Left lung (tissue), 14 donors: ENCODE measurements at places on chromosomes 1 and 21.
A peak's percentile ranks its signal among the peaks of the same experiment; 100 is the strongest.

DNA sequence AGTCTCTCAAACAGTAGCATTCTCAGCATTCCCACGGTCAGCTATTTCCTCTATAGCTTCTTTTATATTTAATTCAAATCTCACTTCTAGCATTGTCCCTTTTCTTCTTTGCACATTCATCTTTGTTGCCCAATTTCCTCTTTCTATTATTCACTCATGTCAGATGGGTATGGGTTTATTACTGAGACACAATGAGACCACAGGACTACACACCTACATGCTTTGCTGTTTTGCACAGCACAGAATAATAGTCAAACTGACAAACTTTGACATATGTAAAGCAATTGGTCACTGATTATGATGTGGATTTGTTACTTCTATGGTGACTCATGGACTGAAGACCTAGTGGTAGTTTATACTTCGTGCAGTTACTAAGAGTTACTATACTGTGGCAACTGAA, 5.8 kb upstream of the CD1C start:
- DNase-seq, result no peak

GRCh38 chr21:28704746-28705145, 287.9 kb downstream of the LTN1 start:
- DNase-seq, result no peak

- DNase-seq, result no peak
These were observed 5.4 kb downstream of the TNN start for GRCh38 chr1:175073061-175073460.

DNA sequence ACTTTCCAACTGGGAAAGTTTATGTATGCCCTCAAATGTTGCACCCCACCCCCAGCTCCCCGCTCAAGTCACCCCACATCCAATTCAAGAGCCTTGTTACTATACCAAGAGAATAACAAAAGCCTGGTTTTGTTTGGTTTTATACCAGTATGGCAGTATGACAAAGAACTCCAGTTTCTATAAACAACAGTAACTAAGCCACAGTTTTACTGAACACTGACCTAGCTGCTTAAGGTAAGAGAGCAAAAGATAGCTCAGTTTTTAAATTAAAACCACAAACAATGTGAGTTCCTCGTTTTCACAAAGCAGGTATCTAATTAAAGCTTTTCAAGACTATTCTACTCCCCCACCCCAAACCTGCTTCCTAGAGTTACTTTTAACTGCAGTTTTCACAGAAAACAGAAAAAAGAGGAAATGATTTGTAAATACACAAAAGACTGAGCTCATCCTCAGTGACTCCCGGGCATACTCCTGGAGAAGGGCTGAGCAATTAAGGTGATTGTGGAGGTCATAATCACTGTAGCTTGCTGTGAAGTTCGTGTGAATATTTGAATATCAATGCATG, 59.3 kb upstream of the LHX8 start:
- DNase-seq, result no peak

DNA sequence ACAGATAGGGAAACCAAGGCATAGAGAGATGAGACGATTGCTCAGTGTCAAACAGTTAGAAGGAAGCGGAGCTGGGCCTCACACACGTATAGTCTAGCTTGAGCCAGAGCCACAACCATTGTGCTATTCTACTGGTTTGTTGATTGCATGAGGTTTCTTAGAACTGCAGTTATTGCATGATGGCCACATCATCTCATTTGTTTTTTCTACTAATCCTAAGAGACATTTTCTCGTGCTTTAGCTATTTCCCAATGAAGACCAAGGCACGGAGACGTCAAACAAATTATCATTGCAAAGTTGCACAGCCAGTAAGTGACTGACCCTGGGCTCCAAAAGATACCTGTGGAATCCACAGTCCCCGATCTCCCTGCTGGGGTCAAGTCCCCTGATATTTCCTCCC, 25.1 kb upstream of the ZNF362 start:
- no peak for DNase-seq

DNA sequence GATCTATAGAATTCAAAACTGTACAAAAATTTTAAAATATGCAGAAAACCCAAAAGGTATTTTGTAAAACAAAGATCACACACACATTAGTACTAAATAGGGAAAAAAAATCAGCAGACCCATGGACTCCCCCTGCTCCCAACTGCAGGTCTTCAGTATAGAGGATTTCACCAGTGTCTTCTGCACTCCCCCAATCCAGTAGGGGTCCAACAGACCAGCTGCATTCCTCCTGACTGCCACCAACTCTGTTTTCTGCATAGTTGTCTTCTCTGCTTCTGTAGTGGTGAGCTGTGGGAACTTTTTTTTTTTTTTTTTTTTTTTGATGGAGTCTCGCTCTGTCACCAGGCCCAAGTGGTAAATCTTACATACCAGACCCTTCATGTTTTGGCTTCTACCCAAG, 21.9 kb downstream of the CLCA2 start:
- no peak for DNase-seq

DNA sequence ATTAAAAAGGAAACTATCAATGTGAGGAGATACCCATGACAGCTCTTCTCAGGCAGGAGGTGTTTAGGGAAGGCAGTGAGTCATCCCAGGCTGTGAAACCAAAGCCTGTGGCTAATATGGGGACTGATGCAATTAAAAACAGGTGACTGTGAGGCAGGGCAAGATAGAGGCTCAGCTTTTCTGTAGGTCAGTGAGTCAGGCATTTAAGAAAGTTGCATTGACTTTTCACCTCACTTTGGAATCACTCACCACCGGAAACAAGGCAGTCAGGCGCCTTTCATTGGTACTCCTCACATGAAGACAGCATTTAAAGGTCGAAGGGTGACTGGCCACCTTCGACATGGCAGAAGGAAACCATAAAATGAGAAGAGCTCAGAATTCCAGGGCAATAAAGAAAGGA, 54.5 kb downstream of the PAPPA2 start:
- no peak for DNase-seq

DNA sequence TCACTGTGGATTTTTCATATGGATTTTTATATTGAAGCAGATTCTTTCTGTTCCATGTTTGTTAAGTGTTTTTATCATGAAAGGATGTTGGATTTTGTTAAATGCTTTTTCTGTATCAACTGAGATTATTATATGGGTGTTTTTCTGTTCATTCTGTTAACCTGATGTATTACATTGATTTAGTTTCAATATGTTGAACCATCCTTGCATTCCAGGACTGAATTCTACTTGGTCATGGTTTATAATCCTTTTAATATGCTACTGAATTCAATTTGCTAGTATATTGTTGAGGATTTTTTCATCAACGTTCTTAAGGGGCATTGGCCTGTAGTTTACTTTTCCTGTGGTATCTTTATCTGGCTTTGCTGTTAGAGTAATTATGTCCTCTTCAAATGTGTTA, 55.8 kb downstream of the CCDC30 start:
- no peak for DNase-seq

GRCh38 chr1:59666106-59666505, 148.6 kb upstream of the HOOK1 start:
- no peak for DNase-seq

DNA sequence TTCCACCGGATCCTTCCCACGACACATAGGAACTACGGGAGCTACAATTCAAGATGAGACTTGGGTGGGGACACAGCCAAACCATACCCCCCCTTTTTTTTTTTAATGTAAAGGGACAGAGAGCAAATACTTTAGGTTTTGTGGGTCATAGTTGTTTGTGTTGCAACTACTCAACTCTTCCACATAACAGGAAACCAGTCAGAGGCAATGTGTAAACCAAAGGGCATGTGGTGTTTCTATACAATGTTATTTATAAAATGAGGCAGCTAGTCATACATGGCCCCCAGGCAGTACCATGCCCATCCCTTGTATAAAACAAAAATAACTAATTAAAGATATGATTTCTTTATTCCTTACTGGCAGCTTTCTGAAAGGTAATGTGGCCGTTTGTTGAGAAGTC, 845.4 kb upstream of the ADAMTS5 start:
- no peak for DNase-seq

DNA sequence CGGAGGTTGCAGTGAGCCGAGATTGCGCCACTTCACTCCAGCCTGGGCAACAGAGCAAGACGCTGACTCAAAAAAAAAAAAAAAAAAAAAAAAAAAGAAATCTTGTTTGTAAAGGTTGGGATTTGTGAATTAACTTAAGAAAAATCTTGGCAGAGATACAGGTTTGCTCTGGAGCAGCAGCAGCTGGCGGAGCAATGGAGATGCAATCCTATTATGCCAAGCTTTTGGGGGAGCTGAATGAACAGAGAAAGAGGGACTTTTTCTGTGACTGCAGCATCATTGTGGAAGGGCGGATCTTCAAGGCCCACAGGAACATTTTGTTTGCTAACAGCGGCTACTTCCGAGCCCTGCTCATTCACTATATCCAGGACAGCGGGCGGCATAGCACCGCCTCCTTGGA, 5.6 kb downstream of the ZBTB8B start:
- no peak for DNase-seq

- DNase-seq, result peak; percentile 15
These were observed 5.8 kb upstream of the EPS8L3 start for GRCh38 chr1:109769330-109770078.

DNA sequence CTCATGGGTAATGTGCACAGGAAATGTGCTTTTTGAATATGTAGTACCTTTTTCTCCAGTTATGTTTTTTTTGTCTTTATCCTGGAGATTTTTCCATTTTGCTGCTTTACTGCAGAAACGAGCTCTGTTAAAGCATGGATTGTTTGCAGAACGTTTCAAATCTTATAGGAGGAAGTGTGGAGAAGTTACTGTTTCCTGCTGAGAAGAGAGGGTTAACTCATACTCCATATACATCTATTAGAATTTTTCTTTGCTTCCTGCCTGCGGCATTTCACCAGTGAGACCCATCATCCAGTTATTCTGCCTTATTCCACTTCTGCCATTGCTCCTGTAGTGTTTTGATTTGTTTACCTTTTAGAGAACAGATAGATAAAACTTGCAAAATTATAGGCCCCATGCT, 2.0 kb downstream of the RPRD2 start:
- DNase-seq, result no peak

DNA sequence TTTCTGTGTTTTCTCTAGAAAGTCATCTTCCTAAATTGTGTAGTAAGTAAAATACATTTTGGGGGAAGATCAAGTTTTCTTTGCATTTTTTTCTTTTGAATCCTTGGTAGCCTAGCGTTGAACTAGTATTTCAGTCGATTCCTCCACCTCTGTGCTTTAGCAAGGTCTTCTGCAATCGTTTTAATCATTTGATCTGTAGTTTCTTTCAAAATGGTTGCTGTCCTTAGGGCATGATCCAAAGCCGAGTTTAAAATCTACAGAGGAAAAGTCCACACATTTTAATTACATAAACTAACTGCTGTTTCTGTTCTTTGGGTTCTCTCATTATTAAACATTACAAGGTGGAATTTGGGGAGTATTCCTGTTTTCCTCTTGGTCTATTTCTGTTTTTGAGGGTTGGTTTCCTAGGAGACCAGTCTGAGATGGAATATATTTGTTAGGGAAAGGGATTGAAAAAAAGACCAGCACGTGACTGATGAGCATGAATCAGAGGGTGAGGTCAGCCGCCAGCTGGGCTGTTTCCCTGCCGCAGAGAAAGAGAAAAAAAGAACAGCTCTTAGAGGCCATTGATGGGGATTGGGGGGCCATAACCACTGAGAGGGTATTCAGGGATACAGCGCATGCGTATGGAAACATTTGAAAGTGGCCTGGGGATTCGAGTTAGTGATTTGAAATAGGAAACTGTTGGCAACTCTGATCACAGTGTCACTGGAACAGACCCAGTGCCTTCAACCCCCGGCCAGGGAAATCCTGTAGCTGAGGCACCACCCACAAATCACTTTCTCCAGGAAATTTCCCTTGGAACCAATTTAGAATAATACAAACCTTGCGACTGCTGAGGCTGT, 40.6 kb downstream of the AKNAD1 start:
- no peak for DNase-seq

- DNase-seq, result no peak
These were observed 35.1 kb downstream of the SLC2A1 start for GRCh38 chr1:42923367-42924081.
